ENCODE measurements at places on chromosomes 1 and 21.
A peak's percentile ranks its signal among the peaks of the same experiment; 100 is the strongest.

GRCh38 chr1:217251121-217251520, 379.8 kb downstream of the GPATCH2 start:
- H3K4me3 ChIP-seq = no peak overlapping the region
- no peaks in the 10 kb centered on the region for H3K27me3 ChIP-seq
- DNase-seq = no peak
- H3K36me3 ChIP-seq = no peaks in the 10 kb centered on the region
- H3K4me1 ChIP-seq = no peaks in the 10 kb centered on the region
- no peak overlapping the region for H3K27ac ChIP-seq

GRCh38 chr21:42009018-42009830, 936 bp downstream of the ZBTB21 start:
- peaks cover 12% of the 10 kb centered on the region for H3K4me1 ChIP-seq
- H3K36me3 ChIP-seq = 0 out of 2 replicates have a peak, but pooled peaks cover 3% of the 10 kb centered on the region
- peaks cover 26% of the 10 kb centered on the region for H3K27me3 ChIP-seq
- peak; percentile 62 for DNase-seq

DNA sequence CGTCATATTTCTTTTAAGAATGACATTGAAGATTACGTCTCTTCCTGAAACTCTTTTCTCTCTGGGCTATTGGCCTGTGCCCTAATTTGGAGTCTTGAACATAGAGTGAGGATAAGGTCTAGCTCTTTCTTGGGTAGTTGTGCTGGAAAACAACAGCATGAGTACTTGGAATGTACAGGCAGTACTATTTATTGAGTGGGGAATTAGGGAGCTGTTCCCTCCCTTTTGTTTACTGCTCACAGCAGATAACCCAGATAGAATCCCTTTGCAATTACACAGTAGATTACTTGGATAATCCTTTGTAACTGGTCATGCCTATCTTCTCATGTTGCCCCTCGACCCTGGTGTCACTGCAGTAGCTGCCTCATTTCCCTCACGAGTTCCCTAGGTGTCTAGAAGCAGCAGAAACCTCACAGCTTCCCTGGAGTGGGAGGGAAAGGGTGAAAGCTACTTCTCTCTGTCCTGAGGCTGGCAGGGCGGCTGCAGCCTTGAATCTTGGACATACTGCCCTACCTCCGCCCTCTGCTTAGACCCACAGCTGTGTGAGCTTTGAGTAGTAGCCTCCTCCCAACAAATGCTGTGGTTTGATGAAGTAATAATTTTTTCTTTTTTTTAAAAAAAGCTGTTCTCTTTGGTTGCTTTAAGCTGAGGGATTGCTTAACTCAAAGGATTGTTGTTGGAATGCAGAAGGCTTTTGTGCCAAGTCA, 70.6 kb downstream of the FGGY start:
- no peak overlapping the region for H3K4me3 ChIP-seq
- no peak overlapping the region for H3K27ac ChIP-seq
- H3K4me1 ChIP-seq = no peaks in the 10 kb centered on the region
- DNase-seq = no peak
- H3K36me3 ChIP-seq = peaks cover 18% of the 10 kb centered on the region

GRCh38 chr1:5005171-5005570, 350.8 kb downstream of the AJAP1 start:
- H3K36me3 ChIP-seq = peaks cover 63% of the 10 kb centered on the region
- no peak overlapping the region for H3K27ac ChIP-seq
- peaks cover 12% of the 10 kb centered on the region for H3K27me3 ChIP-seq
- H3K4me3 ChIP-seq = no peak overlapping the region
- H3K4me1 ChIP-seq = no peaks in the 10 kb centered on the region
- no peak for DNase-seq

- H3K27me3 ChIP-seq = no peaks in the 10 kb centered on the region
- H3K27ac ChIP-seq = 0 out of 2 replicates have a peak overlapping the region, but pooled peaks have one; percentile 24
- DNase-seq = no peak
- no peak overlapping the region for H3K4me3 ChIP-seq
- H3K4me1 ChIP-seq = peaks cover 75% of the 10 kb centered on the region
- no peaks in the 10 kb centered on the region for H3K36me3 ChIP-seq
These were observed 52.5 kb downstream of the POU2F1 start for GRCh38 chr1:167273027-167273800.

DNA sequence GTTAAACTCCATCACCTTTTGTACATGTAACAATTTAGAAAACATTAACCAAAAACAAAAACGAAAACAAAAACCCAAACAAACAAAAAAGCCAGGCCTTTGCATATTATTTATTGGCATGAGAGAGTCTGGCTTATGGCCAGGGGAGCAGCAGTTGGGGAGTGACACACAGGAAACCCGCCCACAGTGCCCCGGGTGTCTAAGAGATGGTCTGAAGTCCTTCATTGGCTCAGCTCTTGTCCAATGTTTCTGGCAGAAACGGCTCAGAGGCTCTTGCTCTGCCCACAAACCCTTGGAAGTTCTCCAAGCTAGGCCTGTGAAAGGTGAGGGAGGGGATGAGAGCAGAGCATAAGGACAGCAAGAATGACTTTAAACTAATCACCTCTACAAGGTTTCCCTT, 131.5 kb downstream of the CNIH3 start:
- no peak overlapping the region for H3K4me3 ChIP-seq
- H3K36me3 ChIP-seq = no peaks in the 10 kb centered on the region
- peaks cover 6% of the 10 kb centered on the region for H3K4me1 ChIP-seq
- no peak for DNase-seq
- no peaks in the 10 kb centered on the region for H3K27me3 ChIP-seq
- H3K27ac ChIP-seq = no peak overlapping the region

DNA sequence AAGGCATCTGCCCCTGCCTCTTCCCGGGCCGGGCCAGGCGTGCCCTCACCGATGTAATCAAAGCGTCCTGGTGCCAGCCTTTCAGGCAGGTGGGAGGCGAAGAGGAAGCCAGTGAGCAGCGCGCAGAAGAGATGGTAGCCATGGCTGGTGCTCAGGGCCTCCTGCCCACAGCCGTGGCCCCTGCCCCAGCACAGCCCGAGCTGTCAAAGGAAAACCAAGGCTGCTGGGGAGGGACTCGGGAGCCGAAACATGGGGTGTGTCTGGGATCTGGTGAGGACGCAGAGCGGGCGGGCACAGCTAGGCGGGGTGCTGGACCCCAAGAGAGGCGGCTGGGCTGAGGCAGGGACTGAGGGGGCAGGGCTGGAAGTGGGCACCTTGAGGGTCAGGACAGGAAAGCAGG, 2.7 kb downstream of the BGLAP start:
- peak overlapping the region; percentile 19 for H3K27ac ChIP-seq
- H3K36me3 ChIP-seq = peaks cover 9% of the 10 kb centered on the region
- H3K27me3 ChIP-seq = peaks cover 4% of the 10 kb centered on the region
- H3K4me3 ChIP-seq = peak overlapping the region; percentile 74

DNA sequence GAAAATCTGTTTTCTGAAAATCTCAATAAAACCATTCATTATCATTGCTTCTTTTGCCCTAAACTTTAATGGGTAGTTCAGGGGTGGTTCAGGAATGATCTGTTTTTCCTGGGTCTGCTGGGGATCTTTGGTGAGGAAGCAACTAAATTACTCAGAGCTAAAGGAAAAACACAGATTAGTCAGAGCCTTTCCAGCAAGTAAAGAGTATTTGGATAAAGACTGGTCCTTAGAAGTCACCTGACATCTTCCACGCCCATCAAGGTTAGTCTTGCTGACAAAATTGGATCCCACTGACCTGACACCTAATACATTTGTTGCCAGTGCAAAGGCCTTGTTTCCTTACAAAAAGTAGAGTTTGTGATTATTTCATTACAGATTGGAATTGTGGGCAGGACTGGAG, 24.2 kb downstream of the HSPA13 start:
- H3K36me3 ChIP-seq = no peaks in the 10 kb centered on the region
- H3K27me3 ChIP-seq = no peaks in the 10 kb centered on the region
- DNase-seq = no peak
- H3K27ac ChIP-seq = no peak overlapping the region

DNA sequence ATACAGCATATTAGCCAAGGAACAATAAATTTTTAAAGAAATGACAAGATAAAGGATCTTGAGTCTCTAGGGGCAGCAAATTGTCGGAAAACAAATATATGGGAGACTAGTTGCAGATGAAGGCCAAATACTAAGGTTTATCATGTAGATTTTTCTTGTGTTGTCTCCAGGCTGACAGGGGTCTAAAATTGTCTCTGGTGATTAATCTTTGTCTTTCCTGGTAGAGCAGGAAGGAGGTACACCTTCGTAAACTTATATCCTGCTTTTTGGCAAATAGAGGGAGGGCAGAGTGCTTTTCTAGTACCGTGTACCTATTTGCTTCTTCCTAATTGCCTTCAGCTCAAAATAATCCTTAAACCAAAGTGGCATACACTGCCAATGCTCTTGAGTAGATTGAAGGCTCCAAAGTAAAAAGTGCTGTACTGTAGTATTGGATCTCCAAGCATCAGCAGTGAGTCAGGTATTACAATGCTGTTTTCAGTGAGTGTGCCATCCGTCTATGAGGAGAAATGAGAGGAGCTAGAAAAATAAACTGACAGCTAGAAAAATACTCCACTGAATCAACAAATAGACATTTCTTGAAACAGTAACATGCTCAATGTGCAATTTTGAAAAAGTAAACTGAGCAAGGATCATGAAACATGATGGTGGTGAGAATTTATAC, 1.8 kb upstream of the LEPR start:
- H3K27me3 ChIP-seq = no peaks in the 10 kb centered on the region
- no peak overlapping the region for H3K4me3 ChIP-seq
- peak overlapping the region; percentile 89 for H3K27ac ChIP-seq
- H3K36me3 ChIP-seq = no peaks in the 10 kb centered on the region
- no peak for DNase-seq

DNA sequence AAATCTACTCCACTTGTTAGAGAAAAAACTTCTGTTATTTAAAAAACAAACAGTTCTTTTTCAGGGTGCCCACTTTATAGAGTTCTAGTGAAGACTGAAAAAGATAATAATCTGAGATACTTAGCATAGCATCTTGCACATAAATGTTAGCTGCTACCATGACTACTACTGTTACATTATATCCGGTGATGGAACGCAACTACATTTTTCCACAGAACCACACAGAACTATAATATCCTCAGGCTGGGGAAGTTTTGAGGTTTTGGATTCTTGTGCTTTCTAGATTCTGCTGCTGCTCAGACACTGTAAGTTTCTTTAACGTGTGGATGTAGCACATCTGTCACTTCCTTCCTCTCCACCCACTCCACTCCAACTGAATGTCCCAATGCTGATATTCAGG, 110.3 kb downstream of the PTPN14 start:
- peaks cover 84% of the 10 kb centered on the region for H3K4me1 ChIP-seq
- H3K36me3 ChIP-seq = no peaks in the 10 kb centered on the region
- no peak for DNase-seq
- H3K4me3 ChIP-seq = no peak overlapping the region

DNA sequence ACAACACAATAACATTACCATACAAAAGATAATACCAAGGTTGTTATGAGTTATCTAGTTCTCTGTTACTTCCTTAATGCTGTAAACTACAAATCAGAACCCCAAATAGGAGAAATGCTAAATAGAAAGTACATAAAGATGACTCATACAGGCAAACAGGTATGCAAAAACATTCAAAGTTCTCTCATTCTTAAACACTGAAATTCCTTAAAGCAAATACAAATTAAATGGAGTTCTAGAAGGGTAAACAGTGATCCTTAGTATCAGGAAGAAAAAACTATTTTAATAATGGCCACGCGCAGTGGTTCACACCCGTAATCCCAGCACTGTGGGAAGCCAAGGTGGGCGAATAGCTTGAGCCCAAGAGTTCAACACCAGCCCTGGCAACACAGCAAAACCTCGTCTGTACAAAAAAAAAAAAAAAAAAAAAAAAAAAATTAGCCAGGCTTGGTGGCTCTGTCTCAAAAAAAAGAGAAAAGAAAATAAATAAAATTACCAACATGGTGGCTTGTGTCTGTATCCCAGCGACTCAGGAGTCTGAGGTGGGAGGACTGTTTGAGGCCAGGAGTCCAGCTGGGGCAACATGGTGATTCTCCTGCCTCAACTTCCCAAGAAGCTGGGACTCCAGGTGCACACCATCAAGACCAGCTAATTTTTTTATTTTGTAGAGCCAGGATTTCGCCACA, 17.5 kb downstream of the FBXO42 start:
- peaks cover 6% of the 10 kb centered on the region for H3K4me1 ChIP-seq
- H3K36me3 ChIP-seq = no peaks in the 10 kb centered on the region
- no peaks in the 10 kb centered on the region for H3K27me3 ChIP-seq
- 0 out of 2 replicates have a peak overlapping the region, but pooled peaks have one; percentile 44 for H3K27ac ChIP-seq
- H3K4me3 ChIP-seq = no peak overlapping the region
- no peak for DNase-seq

DNA sequence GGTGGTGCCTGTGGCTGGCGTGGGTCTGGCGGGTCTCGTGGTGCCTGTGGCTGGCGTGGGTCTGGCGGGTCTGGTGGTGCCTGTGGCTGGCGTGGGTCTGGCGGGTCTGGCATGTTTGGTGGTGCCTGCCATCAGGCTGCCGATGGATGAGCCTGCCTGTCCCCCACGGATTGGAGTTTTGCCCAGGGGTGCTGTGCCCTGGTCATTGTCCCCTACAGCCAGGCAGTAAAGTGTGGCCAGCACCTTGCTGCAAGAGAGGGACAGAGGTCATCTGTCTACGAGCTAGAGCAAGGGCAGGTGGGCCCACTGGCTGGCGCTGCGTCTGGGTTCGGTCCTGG, 41.8 kb downstream of the SKI start:
- no peak for DNase-seq
- no peaks in the 10 kb centered on the region for H3K36me3 ChIP-seq
- H3K4me3 ChIP-seq = no peak overlapping the region
- H3K27ac ChIP-seq = no peak overlapping the region
- no peaks in the 10 kb centered on the region for H3K27me3 ChIP-seq

GRCh38 chr21:25573409-25574206, 33.7 kb downstream of the MRPL39 start:
- no peaks in the 10 kb centered on the region for H3K27me3 ChIP-seq
- peaks cover 3% of the 10 kb centered on the region for H3K36me3 ChIP-seq
- H3K27ac ChIP-seq = no peak overlapping the region
- peaks cover 10% of the 10 kb centered on the region for H3K4me1 ChIP-seq

GRCh38 chr1:42978317-42979035, 19.8 kb upstream of the SLC2A1 start:
- peaks cover 63% of the 10 kb centered on the region for H3K36me3 ChIP-seq
- peak overlapping the region; percentile 78 for H3K27ac ChIP-seq
- H3K4me1 ChIP-seq = peaks cover 41% of the 10 kb centered on the region
- DNase-seq = no peak

- no peak overlapping the region for H3K4me3 ChIP-seq
- H3K4me1 ChIP-seq = peaks cover 9% of the 10 kb centered on the region
- no peaks in the 10 kb centered on the region for H3K36me3 ChIP-seq
- DNase-seq = no peak
These were observed 121.8 kb upstream of the ERRFI1 start for GRCh38 chr1:8147956-8148355.
